ENCODE measurements at places on chromosomes 13 and 19.

GRCh38 chr13:70188567-70188966, 80.3 kb upstream of the KLHL1 start:
- no peak for DNase-seq

- no peak for DNase-seq
These were observed 62.8 kb upstream of the CEACAM8 start for GRCh38 chr19:42657556-42657955.

GRCh38 chr13:97030705-97031452, 36.6 kb upstream of the OXGR1 start:
- no peak for DNase-seq

DNA sequence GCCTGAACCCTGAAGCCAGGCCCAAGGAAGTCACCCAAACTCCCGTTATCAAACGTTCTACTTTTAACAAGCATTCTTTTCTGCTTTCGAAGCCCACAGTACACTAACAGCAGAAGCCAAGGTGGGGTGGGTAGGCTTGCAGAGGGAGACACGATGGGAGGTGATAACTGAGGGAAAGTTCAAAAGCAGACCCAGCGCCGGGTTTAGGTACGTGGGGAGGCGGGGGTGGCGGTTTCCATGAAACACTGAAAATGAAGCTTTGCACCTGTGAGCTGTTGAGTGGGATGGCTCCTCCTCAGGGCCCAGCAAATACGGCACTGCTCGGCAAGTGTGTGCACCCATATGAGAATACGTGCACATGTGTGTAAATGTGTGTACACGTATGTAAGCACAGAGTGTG, 49.8 kb downstream of the KLF2 start:
- DNase-seq = no peak

- no peak for DNase-seq
These were observed 10.5 kb downstream of the KLHL26 start for GRCh38 chr19:18647371-18647767.

DNA sequence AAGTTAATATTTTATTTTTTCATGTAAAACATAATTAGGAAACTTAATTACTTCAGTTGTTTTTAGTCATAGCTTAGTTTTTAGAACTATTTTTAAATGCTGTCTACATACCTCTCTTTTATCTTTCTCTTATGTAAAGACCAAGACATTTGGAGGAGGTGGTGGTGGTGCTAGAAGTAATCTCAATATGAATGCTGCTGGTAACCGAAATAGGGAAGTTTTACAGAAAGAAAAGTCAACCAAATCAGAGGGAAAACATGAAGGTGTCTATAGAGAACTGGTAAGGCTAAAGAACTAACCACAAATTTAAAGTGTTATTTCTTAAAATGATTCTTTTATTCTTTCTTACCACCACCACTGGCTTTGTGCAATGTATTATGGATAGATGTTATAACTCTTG, 97.3 kb downstream of the TDRD3 start:
- no peak for DNase-seq

GRCh38 chr19:14116918-14117578, 514 bp downstream of the PRKACA start:
- DNase-seq = no peak

GRCh38 chr13:42607546-42607945, 33.6 kb downstream of the TNFSF11 start:
- DNase-seq = no peak

DNA sequence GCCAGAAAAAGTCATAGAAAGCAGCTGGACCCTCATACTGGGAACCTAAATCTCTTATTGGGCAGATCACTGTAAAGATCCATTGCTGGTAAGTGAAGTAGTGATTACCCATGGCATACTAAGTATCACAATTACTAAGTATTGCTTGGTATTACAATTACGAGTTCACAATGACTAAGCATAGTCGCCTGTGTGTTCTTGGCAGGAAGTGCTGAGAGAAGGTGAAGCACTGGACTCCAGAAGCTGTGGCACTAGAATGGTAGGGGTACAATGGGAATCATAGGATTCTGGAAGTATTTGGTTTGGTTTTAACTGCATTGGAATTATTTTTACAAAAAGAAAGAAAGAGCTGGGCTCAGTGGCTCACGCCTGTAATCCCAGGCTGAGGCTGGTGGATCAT, 20.3 kb downstream of the LGALS16 start:
- no peak for DNase-seq

DNA sequence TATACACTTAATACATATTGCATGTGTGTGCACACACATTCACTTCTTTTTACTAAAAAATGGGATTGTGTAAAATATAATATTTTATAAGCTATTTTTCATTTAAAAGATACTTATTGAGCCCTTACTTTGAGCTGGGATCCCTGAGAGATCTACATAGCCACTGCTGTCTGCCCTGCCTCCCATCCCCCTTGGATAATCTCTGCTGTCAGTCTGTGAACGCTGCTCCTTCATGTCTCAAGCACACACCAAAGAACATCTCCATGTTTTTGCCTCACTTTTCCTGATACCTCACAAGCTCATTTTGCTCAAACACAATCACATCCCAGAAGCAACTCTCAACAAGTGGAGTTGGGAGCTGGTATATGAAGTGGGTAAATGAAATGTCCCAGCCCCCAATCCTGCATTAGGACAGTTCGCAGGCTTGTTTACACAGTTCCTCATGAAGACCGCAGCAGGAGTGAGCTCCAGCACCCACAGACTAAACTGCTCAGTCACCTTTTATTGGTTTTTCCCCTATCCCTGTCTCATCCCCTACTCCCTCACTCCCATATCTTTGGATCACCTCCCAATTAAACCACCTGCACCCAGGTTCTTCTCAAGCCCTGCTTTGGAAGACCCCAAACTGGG, 108.3 kb upstream of the FRY start:
- DNase-seq = no peak

GRCh38 chr19:33703438-33703750, 81.6 kb downstream of the CHST8 start:
- DNase-seq = no peak

DNA sequence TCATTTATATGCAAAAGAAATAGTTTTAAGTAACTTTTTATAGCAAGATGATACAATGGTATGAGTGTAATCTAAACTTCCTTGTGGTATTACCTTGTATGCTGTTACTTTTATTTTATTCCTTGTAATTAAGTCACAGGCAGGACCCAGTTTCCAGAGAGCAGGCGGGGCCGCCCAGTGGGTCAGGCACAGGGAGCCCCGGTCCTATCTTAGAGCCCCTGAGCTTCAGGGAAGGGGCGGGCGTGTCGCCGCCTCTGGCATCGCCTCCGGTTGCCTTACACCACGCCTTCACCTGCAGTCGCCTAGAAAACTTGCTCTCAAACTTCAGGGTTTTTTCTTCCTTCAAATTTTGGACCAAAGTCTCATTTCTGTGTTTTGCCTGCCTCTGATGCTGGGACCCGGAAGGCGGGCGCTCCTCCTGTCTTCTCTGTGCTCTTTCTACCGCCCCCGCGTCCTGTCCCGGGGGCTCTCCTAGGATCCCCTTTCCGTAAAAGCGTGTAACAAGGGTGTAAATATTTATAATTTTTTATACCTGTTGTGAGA, 10.2 kb downstream of the PLPPR3 start:
- DNase-seq = no peak

- DNase-seq = no peak
These were observed 13.6 kb upstream of the SHC2 start for GRCh38 chr19:474126-475078.

- DNase-seq = no peak
These were observed 3.0 kb upstream of the IL12RB1 start for GRCh38 chr19:18089726-18090125.

GRCh38 chr13:69704311-69704710, 403.3 kb upstream of the ATXN8OS start:
- no peak for DNase-seq

DNA sequence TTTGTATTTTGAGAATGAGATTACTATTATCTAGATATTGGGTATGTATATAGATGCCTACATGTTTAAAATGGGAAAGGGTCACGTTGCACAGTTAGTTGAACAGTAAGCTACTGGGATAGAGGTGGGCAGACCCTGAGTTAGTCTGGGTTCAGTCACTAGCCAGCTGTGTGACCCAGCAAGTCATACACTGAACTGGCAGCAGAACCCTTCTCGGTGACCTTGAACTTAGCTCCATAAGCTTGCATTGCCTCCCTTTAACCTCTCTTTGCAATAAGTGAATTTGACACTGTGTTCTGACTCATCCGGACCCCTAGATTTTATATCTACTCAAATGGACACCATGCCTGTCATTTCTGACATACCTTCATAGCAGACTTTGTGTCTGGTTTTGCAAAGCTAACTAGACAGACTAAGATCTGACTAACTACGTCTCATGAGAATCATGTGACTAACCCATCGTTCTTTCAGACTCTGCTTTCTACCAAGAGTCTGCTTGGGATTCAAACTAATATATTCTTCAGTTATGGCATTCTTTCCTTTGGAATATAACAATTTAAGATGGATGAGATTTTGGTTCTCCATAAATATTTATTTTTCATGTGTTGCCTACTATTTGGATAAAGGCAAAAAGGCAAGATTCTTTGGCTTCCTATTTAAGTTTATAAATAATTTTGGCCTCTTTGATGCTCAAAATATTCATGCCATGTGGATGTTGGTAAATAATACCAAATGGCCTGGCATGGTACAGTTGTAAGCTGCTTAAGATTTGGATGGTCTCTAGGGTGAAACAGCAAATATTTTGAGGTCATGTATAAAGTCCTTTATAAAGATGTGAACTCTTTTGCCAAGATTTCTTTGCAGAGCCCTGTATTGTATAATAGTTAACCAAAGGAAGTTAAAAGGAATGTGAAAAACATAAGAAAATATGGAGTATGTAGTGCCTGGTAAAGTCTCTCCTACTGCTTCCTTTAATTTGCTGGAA, 159.3 kb downstream of the ITGBL1 start:
- DNase-seq = no peak

- DNase-seq = no peak
These were observed 402.9 kb downstream of the HS6ST3 start for GRCh38 chr13:96492766-96493165.

DNA sequence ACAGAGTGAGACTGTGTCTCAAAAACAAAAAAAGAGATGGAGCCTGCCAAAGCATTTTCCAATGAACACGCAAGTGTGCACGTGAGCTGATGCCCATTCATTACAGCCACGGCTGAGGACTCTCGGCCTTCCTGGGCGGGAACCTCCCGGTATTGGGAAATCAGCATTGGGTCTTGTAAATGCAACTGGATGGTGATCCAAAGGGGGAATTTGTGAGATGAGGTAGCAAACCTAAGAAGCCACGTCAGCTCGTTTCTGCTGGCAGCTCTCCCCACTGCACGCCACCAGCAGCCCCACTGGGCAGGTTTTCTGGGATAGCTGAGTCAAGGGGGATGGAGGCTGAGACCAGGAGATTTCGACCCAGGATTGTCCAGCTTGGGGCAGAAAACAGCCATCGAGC, 11.5 kb downstream of the C13orf46 start:
- no peak for DNase-seq

GRCh38 chr13:28488376-28489005, 6.4 kb downstream of the FLT1 start:
- no peak for DNase-seq

DNA sequence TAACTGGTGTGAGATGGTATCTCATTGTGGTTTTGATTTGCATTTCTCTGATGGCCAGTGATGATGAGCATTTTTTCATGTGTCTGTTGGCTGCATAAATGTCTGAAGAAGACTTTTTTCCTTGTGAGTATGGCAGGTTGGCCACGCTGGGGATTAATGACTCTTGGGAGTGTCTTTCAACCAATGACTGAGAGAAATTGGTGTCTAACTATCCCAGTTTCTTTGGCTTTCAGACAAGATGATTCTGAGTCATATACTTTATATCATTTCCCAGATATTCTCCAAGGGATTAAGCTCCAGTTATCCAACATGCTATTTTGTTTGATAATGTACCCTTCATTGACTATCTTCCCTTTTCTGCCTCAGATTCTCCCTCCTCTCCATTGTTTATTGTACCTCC, 35.5 kb upstream of the CSNK1A1L start:
- DNase-seq = no peak

DNA sequence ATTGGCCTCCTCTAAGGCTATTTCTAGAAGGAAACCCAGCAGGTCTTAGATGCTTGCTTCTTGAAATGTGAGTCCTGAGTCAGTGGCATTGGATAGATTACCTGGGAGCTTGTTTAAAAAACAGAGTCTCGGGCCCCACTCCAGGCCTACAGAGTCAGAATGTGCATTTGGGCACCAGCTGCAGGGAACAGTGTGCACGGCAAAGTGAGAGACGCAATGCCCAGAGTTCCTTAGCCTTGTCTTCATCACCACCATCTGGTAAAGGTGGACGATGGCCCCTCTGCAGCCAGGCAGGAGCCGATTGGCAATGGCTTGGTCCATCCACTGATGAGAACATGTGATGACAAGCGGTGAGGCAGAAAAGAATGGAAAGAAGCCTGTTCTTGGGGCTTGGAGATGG, 102.1 kb upstream of the TSC22D1 start:
- no peak for DNase-seq

DNA sequence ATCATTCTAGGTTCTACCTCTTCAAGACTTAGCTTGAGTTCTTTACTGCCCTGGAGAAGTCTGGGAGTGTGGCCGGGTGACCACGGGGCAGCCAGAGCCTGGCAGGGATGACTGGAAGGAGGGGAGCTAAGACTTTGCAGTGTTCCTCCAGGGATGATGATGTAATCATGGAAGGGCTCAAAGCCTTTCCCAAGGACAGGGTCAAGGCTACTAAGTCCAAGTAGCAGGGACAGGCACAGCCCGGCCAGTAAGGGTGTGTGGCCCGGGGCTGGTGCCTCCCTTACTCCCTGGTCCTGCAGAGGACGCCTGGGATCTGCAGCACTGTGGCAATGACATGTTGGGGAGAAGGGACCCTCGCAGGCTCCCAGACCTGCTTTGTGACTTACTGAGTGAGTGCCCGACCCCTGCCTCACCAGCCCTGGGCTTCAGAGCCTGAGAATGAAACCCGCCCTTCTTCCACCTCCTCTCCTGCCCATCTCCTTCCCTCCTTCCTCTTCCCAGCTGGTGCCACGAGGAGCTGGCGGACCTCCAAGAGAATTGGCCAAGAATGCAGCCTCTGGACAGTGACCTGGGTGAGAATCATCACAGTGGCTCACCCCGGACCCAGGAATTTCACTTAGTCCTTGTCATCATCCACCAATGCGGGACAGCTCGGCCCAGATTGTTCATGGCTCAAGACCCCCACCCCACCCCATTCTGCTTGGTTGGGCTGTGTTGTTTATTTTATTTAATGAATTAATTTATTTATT, 15.6 kb upstream of the FBXO17 start:
- no peak for DNase-seq

- DNase-seq = no peak
These were observed 62.4 kb downstream of the GPC6 start for GRCh38 chr13:93289053-93289452.

DNA sequence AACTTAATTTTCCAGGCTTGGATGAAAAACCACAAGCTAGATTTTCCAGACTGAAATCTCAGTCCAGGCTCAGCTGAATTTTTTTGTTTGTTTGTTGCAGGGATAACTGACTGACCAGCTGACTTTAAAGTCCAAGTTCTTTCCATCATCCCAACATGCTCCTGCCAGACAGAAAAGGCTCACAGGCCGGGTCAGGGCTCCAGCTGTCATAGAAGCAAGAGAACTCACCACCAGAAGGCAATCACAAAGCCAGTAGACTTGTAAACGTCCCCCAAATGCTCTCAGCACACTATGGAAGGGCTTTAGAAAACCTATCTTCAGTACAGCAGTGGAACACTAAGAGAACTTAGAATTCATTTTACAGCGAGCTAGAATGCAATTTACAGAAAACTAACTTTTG, 25.5 kb downstream of the DCLK1 start:
- DNase-seq = no peak

GRCh38 chr19:11225172-11225571, 14.2 kb upstream of the ANGPTL8 start:
- no peak for DNase-seq

All from SJSA1 (cell line).